MCF 10A (cell line): ENCODE measurements at places on chromosomes 12 and 14. TPM values are rescaled to one million over a fixed set of nuclear protein-coding genes. Genes with fewer than 3 reads are reported as not detected.

Gene FOXN4
- not detected in 2 replicates for total RNA-seq

Gene RTN1
- 8.4 and 9.8 TPM in 2 replicates for total RNA-seq

Gene IQSEC3
- not detected in 2 replicates for total RNA-seq

Gene ETNK1
- total RNA-seq, result 38.2 and 38.3 TPM in 2 replicates

Gene KRT71
- not detected in 2 replicates for total RNA-seq

Gene PAH
- total RNA-seq, result not detected in 2 replicates

Gene EPYC
- not detected in 2 replicates for total RNA-seq

Gene CIROP
- total RNA-seq, result not detected in 2 replicates

Gene CHPT1
- 28.1 and 33.5 TPM in 2 replicates for total RNA-seq

Gene MYL6
- total RNA-seq, result 716 and 997 TPM in 2 replicates

Gene BATF
- not detected in 2 replicates for total RNA-seq

Gene GPR132
- 0.42 TPM in 1 of 2 replicates, not detected in the other for total RNA-seq

Gene SLC38A2
- 817 and 1,070 TPM in 2 replicates for total RNA-seq

Gene RBP5
- not detected in 2 replicates for total RNA-seq

Gene ST8SIA1
- total RNA-seq, result 3.8 and 4.7 TPM in 2 replicates

Gene SLC4A8
- total RNA-seq, result 0.56 and 1.1 TPM in 2 replicates

Gene ANAPC5
- total RNA-seq, result 85.9 and 95.6 TPM in 2 replicates

Gene FBXL14
- 9.4 and 10.1 TPM in 2 replicates for total RNA-seq

Gene TMEM121
- total RNA-seq, result 0.34 and 0.68 TPM in 2 replicates

Gene DDHD1
- total RNA-seq, result 16.3 and 18.3 TPM in 2 replicates
